ENCODE measurements at places on chromosomes 12 and 14. TPM values are rescaled to one million over a fixed set of nuclear protein-coding genes. Genes with fewer than 3 reads are reported as not detected.

The TBX3 gene
- polyA plus RNA-seq: 20.9 TPM

The CLEC14A gene
- 71.8 TPM for polyA plus RNA-seq

The SERPINA5 gene
- 2.0 TPM for polyA plus RNA-seq

The GALNT8 gene
- polyA plus RNA-seq: 1.3 TPM

The FIGNL2 gene
- polyA plus RNA-seq: 0.22 TPM

The TRHDE gene
- polyA plus RNA-seq: 0.15 TPM

Measured in heart right ventricle (tissue), 16 donors.